Cortex of kidney (tissue), 1 donor: ENCODE measurements at places on chromosomes 1 and 21.

GRCh38 chr21:34008618-34009017, 64.8 kb upstream of the MRPS6 start:
- DNase-seq: no peak

GRCh38 chr1:226798427-226799411, 59.6 kb upstream of the ITPKB start:
- DNase-seq: no peak

DNA sequence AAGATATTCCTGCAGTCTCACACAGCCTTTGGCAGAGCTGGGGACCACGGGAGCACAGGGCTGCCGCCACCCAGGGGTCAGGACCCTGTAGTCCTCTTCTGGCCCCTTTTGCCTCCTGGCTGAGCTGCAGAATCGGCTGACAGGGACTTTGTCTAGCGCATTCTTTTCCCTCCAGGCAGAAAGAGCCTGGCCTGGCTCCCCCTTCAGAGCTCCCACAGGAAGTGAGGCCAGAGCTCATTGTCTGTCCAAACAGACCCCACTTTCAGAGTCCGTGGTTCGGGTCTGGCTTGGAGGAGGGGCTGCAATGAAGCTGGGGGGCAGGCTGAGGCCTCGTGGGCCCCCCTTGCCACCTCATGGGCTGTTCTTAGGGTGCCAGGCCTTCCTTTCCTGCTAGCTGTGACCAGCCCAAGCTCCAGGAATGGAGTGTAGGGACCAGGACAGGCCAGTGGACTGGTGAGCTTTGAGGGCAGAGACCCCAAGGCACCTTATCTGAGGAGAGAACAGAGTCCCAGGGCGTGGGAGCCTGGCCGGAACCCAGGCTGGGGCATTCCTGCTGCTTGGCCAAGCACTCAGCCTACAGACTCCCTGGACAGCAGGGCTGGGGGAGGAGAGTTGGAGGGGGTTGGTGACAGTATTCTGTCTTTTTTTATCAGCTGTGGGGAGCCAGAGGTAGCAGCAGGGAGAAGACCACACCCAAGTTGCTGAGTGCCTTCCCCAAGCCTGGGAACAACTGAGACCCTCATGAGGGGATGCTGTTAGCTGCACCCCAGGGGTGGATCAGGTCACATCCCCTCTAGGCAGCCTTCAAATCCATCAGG, 4.7 kb downstream of the CELSR2 start:
- no peak for DNase-seq

DNA sequence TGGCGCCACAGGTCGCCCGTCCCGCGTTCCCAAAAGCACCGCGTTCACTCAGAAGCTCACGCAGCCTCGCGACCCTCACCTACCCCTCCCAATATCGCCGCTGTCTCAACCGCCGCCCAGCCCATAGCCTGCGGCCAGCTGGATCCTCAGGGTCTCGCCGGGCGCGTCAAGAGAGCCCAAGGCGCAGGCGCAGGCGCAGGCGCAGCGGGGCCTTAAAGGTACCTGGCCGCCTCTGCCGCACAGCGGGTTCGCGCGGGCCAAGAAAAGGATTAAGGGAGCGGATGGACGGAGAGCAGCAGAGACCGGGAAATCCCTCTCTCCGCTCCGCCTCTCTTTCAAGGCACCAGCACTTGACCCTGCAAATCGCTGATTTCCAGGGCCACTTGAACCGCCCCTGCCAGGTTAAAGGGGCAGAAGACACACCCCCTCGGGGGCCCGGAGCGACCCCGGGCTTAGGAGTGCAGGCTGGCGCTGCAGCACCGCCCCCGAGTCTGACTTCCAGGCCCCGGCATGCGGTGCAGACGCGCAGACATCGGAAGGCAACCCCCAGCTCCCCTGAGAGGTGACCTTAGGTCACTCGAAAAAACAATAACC, at the start of gene NBPF20:
Gene NBPF20, minus strand, starts transcription at position 168 of the 594 bp plus-strand sequence. CDS start 20,331 bp downstream, outside the sequence.
- no peak for DNase-seq

GRCh38 chr21:45897191-45898027, 84.2 kb upstream of the COL6A1 start:
- DNase-seq: no peak

GRCh38 chr1:215889871-215890270, 322.8 kb downstream of the KCTD3 start:
- no peak for DNase-seq

DNA sequence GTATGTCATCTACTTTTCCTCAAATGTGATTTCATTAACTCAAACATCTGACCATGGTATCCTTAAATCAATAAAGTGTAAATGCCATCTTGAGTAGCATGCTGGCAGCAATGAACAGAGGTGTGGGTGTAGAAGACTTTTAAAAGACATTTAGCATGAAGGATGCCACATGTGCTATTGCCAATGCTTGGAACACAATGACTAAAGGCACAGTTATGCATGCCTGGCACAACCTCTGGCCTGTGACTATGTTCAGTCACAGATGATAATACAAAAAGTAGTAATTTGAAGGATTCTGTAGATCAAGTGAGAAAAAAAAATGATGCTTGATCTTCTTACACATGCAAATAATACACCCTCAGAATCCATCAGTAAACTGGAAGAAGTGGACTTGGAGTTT, 938.9 kb upstream of the ADGRL4 start:
- DNase-seq: no peak

DNA sequence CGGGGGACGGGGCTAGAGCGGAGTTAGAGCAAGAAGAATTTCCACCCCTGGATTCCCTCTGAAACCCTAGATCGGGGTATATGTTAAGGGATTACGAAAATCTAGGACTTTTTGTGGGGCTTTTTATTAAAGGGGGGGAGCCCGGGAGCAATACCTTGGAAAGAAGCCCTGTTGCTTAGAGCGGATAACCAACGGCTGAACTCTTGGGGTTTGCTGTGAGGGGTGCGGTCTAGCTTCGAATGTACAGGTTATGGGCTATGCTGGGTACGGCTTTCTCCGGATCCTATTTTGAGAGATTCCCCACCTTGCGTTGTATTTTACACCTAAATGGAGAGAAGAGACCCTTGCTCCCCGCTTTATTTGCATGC, 626 bp downstream of the DYRK3 start:
- DNase-seq: no peak

- DNase-seq: no peak
These were observed 66.5 kb downstream of the FCRL5 start for GRCh38 chr1:157485793-157486192.

GRCh38 chr1:108534759-108535158, 25.1 kb upstream of the EEIG2 start:
- DNase-seq: no peak

DNA sequence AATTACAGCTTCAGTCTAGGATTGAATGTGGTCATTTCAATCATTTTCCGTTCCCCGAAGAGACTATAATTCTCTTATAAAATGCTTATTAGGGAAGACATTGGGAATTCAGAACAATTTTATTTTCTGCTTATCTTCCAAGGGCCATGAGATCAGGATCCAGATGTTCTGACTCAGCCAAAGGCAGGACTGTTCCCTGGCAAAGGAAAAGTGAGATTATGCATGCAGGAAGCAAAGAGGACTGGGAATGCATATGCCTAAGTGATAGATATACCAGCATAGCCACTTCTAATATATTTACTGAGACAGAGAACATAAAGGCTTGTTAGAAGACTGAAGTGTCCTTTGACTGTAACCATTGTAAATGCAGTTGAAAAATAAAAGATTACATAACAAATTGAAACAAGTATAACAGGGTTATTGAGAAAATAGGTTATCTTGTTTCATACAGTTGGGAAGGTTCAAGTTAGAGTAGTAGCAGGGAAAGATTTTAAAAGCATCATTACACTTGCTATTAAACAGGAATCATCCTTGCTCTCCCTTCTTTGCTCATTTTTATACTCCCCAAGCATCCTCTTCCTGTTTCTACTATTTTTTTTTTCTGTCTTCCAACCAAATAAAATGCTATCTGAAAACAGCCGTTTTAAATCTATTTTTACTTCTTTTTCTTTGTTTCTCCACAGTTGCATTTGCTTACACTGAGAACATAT, 439.6 kb upstream of the ADAMTS5 start:
- DNase-seq: no peak

- DNase-seq: no peak
These were observed 34.4 kb downstream of the HHAT start for GRCh38 chr1:210363119-210363518.

- DNase-seq: no peak
These were observed 719.9 kb upstream of the TMPRSS15 start for GRCh38 chr21:19123525-19123924.

DNA sequence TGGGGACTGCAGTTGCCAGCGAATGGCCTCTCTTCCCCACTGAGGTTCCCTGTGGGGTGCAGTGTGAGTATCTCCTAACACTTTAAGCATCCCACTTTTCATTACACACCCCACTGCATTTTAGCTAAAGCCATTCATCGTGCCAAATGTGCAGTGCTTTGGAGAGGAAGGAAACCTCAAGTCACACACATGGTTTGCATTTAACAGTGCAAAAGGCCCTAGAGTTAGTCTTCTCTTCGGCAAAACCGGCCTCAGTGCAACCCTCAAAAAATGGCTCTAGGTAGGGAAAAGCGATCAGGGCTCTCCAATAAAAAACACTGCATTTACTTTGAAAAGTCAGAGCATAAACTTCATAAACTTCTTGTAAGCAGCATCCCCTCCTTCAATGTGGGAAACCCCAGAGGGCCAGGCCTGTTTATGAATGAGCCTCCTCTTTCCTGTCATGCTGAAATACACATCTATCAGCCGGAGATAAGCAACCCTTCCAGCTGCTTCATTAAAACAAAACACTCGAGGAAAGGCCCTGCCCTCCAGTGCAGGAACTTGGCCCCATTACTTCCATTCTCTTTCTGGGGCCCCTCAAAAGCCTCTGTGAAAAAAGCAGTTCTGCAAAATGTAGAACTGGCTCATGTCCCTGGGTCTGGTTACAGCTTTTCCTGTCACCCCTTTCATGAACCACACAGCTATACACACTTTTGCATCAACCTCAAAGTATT, 184.0 kb downstream of the CDC7 start:
- no peak for DNase-seq

DNA sequence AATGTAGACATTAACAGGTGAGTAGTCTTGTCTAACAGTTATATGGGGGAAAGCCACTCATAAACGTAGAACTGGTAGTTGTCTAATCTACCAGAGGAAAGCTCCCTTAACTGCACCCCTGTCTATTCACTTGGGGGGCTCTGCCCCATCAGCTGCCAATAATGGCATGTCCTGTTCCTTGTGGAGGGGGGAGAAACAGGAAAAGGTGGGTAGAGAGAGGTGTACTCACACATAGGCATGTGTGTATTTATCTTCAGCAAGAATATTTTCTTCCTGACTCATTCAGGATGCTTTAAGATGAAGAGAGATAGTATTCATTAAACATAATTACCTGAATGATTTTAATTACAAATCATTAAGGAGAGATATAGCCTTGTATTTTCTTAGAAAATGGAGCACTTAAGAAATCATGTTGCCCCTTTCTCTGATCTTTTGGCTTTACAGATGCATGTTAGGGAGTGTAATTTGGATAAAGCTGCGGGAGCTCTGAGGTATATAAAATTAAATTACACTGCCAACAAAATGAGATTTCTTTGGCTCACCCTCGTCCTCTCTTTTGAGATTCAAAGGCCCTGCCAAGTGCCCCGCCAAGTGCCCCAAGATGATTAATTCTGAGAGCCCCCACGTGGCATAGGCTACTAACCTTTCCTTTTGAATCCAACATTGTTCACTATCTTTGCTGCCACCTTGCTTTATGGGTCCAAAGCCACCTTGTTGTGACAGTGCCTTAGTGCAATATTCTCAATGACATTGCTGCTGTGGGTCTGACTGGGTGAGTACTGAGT, 286.3 kb upstream of the LYPLAL1 start:
- no peak for DNase-seq

GRCh38 chr1:200314085-200314750, 95.6 kb downstream of the ZNF281 start:
- DNase-seq: no peak

GRCh38 chr1:182601416-182601786, 2.8 kb downstream of the RGS16 start:
- DNase-seq: no peak

- no peak for DNase-seq
These were observed 324.9 kb upstream of the SNX7 start for GRCh38 chr1:98336472-98337083.

GRCh38 chr1:241641773-241642592, 1.8 kb upstream of the CHML start:
- no peak for DNase-seq

GRCh38 chr1:168093616-168094015, 43.1 kb downstream of the GPR161 start:
- DNase-seq: no peak

DNA sequence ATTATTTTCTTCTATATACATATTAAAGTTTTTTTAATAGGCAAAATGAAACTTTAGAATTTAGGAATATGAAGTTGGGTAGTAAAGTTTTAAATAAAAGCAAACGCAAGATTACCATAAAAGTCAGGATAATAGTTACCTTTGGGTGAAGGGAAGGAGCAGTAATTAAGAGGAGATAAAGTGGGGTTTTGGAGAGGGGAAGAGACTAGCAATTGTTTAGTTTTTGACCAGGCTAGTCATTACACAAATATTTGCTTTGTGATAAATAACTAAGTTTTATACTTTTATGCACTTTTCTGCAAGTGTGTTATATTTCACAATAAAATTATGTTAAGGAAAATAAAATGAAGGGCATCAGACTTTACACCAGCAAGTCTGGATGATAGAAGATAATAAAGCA, 27.7 kb upstream of the GUCA2B start:
- no peak for DNase-seq

GRCh38 chr21:42195378-42196031, 23.4 kb upstream of the ABCG1 start:
- no peak for DNase-seq

DNA sequence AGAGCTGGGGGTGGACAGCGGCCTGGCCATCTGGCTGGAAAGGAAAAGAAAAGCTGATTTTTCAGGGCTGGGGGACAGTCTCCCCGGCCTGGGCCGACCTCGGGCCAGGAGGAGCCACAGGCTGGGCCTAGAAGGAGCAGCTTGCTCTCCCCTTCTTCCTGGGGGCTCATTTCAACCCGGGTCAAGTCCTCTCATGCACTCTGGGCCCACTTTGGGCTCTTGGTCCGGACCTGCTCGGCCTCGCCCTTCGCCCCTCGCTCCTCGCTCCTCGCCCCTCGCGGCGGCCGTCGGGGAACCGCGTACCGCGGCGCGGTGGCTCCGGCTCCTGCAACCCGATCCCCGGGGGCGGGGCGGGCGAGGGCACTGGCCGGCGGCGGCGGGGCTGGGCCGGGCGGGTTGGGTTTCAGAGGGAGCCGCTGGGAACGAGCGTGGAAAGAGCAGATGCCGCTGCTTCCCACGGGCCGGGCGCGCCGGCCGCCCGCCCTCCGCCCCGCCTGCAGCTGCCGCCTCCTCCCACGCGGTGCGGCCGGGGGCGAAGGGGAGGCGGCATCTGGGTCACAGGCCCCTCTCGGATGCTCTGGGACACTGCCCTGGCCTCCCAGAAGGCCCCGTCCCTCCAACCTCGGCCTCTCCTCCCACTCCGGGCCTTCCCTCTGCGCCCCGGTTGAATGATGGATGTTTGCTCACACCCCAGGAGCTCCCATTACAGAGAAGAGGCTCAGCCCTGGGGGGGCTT, 6.6 kb downstream of the HEYL start:
- no peak for DNase-seq

GRCh38 chr1:44644806-44645205, 29.5 kb downstream of the TMEM53 start:
- DNase-seq: no peak

GRCh38 chr21:36509973-36510664, 30.2 kb upstream of the CLDN14 start:
- DNase-seq: no peak

- no peak for DNase-seq
These were observed 46.1 kb downstream of the FAF1 start for GRCh38 chr1:50913954-50914353.
